Esophagus mucosa (tissue), 1 donor: ENCODE measurements at places on chromosomes 7 and 10. TPM values are rescaled to one million over a fixed set of nuclear protein-coding genes. Genes with fewer than 3 reads are reported as not detected.

GRCh38 chr10:117175215-117175900, 21.9 kb upstream of the KCNK18 start:
- peak; percentile 36 for ATAC-seq

DNA sequence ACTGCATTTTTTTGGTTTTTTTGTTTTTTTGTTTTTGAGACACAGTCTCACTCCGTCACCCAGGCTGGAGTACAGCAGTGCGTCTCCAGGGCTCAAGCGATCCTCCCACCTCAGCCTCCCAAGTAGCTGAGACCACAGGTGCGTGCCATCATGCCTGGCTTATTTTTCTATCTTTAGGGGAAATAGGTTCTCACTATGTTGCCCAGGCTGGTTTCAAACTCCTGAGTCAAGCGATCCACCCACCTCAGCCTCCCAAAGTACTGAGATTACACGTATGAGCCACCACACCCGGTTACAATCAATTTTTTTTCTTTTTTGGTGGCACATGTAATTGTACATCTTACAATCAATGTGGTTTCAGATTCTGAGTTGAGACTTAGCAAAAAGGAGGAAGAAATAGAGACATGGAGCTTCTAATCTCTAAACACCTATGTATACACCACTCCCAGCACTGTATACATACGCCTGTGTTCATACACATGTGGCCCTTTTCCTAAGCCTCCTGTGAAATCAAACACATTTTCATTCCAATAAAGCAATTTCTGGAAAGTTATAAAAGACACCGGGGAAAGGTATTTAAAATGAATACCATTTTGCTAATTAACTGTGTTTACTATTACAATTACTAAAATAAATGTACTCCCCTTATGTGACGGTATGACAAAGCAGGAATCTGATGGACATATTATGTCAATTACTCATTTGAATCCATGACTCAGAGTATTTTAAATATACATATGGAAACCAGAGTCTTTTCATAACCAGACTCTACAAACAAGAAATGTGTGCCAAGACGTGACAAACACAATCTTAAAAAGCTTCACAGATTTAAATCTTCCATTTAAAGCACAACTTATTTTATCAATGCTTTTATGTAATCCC, 40.9 kb downstream of the SMURF1 start:
- peak; percentile 74 for ATAC-seq

GRCh38 chr10:62384447-62385081, 10.4 kb downstream of the ZNF365 start:
- no peak for ATAC-seq

DNA sequence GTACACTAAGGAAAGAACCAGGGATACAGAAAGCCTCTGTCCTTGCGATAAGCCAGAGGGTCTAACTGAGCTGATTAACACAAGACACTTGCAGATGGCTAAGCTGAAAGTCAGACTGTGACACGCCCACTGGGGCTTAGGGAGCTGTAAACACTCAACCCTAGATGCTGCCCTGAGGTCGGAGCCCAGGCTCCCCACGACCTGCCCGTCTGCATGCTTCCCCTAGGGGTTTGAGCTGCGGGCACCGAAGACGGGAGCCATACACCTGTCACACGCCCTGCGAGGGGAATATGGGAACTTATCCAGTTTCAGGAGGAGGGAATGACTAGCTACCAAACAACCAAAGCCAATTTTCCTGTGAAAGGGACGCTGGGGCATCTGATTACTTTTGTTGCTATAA, 96.0 kb downstream of the HTR5A start:
- ATAC-seq: no peak

DNA sequence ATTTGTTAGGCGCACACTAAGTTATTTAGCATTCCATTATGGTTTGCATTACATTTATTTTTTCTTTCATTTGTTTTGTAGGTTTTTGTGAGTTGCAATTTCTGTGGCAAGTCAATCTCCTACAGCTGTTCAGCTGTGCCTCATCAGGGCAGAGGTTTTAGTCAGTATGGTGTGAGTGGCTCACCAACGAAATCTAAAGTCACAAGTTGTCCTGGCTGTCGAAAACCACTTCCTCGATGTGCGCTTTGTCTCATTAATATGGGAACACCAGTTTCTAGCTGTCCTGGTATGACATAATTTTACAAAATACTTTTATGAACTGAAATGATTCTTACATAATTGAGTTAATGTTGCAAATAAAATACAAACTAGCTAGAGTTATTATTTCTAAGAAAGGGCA, 29.5 kb downstream of the MIOS start:
- no peak for ATAC-seq

DNA sequence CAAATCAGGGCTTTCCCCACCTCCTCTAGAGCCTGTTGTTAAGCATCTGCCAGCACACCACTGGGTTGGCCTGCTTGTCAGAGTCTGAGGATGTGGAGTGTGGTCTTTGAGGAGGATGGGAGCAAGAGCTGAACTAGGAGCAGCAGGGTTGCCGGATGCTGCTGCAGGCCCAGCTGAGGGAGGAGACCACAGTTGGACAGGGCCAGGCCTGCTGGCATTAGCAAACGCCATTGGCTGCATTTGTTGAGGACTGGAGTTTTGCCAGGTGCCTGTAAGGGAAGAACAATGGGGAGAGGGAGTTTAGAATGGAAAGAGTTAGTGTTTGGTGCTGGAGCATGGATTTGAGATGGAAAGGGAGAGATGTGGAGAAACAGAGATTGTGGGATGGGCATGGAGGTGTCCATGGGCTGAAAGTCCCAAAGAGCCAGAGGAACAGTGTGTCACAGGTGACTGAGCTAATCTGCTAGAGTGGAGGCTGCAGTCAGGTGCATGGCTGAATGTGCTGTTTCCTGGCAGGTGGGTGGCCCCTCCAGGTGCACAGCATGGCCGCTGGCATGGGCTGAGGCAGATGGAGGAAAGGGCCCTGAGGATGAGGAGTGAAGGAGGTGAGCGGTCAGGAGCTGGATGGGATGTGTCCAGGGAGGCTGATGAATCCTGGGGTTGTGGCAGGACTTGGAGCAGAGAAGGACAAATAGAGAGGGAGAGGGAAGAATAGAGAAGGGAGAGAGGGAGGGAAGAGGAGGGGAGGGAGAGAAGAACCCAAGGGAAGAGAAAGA, 40.7 kb downstream of the LEP start:
- ATAC-seq: no peak

DNA sequence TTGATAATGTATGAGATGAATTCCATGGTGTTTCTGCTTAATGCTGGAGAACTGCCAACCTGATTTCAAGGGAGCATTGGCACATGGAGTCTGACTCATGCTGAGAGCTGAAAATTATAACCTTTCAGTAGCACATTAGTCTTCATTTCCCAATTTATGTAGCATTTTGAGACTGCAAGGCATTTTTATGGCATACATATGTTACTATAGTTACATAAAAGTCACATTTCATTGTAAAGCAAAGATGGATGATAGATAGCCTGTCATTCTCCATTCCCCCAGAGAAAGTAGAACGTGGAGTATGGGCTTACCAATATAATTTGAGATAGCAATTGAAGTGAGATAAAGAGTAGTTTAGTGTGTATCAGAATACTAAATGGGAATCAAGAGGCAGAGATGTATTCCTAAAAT, 103.1 kb downstream of the SLC16A9 start:
- ATAC-seq: no peak

GRCh38 chr10:133445268-133445732, 8.4 kb upstream of the SCART1 start:
- no peak for ATAC-seq

DNA sequence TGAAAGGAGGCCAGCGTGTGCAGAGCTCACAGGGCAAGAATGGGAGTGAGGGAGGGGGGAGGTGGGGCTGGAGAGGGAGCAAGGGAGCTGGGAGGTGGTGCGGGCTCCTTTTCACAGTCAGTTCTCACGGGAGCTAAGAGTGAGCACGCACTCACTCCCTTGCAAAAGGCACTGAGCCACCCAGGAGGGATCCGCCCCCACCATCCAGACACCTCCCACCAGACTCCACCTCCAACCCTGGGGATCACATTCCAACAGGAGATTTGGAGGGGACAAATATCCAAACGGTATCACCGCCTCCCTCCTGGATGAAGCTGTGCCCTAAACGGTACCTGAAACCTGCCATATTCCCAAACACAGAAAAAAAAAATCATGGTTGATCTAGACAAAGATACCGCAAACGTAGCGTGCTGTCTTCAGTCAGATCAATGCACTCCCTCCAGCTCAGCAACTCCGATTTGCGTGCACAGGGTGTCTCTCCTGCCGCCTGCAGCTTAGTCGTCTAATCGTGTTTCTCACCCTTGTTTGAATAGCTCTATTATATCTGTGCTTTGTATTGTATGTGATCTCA, 20.3 kb upstream of the PRKAG2 start:
- no peak for ATAC-seq

DNA sequence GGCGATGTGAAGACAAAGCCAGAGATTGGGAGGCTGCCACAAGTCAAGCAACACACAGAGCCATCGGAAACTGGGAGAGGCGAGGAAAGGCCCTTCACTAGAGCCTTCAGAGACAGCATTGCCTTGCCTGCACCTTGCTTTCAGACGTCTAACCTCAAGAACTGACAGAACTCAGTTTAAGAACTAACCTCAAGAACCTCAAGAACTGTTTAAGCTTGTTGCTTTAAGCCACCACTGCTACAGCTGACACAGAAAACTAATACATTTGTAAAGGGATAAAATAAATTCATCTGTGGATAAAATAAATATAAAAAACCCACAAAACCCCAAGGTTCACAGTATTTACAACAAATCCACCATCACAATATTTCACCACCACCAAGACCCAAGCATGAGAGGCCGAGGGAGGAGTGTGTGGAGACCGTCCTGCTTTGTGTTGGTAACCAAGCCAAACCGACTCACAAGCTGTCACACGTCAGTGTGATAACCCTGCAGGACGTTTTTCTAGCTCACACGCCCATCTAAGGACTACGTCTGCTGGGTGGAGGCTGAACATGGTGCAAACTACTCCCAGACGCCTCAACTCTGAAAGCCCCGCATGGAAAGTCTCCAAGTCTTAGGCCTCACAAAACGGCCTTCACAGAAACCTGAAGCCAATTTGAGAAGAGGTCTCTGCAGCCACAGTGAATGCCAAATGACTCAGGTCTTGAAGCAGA, 116.8 kb downstream of the ABLIM1 start:
- ATAC-seq: peak; percentile 83

- ATAC-seq: peak; percentile 79
Measured at GRCh38 chr10:75565286-75566251, 134.1 kb downstream of the LRMDA start.

DNA sequence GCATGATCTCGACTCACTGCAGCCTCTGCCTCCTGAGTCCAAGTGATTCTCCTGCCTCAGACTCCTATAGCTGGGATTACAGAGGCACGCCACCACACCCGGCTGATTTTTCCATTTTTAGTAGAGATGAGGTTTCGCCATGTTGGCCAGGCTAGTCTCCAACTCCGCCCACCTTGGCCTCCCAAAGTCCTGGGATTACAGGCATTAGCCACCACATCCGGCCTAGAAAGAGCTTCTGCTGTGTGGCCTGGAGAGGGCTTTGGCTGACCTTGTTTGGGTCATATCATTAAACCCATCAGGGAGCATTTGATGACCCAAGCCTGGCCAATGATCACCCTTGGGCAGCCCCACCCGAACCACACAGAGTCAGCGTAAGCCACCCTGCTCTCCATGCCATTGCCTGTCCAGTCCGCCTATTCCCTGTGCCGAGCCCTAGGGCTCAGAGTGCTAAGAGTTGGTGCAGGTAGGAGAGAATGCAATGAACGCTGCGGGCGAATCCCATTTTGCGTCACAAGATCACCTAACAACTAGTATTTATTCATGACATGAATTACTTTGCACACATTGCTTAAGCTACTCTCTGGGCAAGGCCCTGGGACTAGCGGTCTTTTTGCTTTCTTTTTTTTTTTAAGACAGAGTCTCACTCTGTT, 22.3 kb upstream of the GDI2 start:
- no peak for ATAC-seq

DNA sequence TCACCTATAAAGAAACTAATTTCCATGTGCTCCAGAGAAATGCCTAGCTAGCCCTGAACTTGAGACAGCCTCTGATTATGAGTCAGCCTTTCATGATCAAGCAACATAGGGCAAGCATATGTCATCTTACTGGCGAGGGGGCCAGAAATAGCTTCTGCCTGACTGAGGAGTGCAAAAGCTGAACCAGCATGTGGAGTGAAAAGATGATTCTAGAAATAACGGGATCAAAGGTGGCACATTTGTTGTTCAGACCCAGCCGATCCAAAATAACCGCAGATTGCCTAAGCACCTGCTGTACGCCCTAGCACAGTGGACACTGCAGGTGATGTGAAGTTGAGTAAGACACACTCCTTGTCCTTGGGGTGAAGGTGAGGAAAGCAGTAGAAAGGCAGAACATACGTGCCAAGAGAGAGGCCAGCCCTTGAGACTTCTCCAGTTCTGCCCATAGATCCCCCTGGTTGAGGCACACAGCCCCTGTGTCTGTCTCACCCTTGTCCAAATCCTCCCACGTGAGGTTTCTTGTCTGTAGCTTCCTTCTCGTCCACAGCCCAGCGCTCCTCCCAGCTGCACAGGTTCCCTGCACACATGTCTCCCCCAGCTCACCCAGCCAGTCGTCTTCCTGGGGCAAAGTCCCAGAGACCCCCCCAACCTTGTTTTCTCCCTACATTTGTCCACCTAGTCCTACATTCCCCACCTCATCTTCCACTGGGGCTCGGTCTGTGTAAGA, 2.8 kb upstream of the BCL7B start:
- ATAC-seq: no peak

GRCh38 chr10:74824184-74824899, 2.1 kb upstream of the KAT6B start:
- no peak for ATAC-seq

- peak; percentile 75 for ATAC-seq
Measured at GRCh38 chr10:114714281-114714741, 56.2 kb upstream of the ABLIM1 start.

DNA sequence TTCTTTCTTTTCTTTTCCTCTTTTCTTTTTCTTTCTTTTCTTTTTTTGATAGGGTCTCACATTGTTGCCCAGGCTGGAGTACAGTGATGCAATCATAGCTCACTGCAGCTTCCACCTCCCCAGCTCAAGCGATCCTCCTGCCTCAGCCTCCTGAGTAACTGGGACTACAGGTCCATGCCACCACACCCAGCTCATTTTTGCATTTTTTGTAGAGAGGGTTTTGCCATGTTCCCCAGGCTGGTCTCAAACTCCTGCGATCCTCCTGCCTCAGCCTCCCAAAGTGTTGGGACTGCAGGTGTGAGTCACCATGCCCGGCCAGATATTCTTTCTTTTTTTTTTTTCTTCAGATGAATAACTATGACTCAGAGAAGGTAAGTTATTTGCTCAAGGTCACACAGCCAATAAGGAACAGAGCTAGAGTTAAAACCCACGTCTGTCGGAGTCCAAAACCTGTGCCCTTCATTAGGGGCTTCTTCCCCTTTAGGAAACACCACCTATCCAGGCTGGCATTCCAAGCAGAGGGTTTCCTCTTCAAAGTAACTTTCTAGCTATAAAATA, 28.1 kb upstream of the DNMBP start:
- peak; percentile 57 for ATAC-seq

GRCh38 chr7:105304040-105304895, 84.5 kb downstream of the SRPK2 start:
- ATAC-seq: peak; percentile 81

GRCh38 chr7:157430721-157431120, 93.9 kb downstream of the DNAJB6 start:
- no peak for ATAC-seq

- ATAC-seq: no peak
Measured at GRCh38 chr10:20963056-20963455, 65.9 kb upstream of the NEBL start.

DMBT1 gene
- total RNA-seq: 1.6 TPM

ADAM8 gene
- 2.5 TPM for total RNA-seq

NKX1-2 gene
- 0.16 TPM for total RNA-seq

SPOCK2 gene
- total RNA-seq: 1.5 TPM

LEP gene
- total RNA-seq: 0.12 TPM

CALCR gene
- total RNA-seq: not detected

C7orf25 gene
- total RNA-seq: 3.8 TPM

ZC3HAV1L gene
- total RNA-seq: 6.3 TPM

CTAGE4 gene
- 3.1 TPM for total RNA-seq

IFIT1 gene
- 3.8 TPM for total RNA-seq

PBLD gene
- total RNA-seq: 2.4 TPM
